ENCODE measurements at places on chromosomes 6 and 20.

GRCh38 chr6:107290491-107290890 lies 168.9 kb downstream of the PDSS2 start:
- no peak for DNase-seq

DNA sequence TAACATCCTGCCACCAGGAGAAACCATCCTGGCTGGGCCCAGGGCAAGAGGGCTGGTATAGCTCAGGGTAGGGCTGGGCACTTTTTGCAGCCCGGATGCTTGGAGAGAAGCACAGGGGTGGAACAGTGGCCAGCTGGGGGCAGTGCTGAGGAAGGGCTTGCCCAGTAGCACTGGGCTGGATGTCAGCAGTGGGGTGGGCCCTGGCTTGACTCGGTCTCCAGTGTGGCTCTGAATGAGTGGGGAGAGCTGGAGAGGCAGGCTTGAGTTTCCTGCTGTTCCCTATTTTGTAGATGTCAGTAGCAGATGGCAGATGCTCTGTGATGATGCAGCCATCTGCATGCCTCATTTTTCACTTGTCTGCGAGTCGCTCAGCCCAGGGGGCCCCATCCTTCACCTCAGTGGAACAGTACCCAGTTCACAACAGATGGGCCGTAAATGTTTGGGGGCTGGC lies 56.3 kb upstream of the TULP1 start:
- no peak for DNase-seq

DNA sequence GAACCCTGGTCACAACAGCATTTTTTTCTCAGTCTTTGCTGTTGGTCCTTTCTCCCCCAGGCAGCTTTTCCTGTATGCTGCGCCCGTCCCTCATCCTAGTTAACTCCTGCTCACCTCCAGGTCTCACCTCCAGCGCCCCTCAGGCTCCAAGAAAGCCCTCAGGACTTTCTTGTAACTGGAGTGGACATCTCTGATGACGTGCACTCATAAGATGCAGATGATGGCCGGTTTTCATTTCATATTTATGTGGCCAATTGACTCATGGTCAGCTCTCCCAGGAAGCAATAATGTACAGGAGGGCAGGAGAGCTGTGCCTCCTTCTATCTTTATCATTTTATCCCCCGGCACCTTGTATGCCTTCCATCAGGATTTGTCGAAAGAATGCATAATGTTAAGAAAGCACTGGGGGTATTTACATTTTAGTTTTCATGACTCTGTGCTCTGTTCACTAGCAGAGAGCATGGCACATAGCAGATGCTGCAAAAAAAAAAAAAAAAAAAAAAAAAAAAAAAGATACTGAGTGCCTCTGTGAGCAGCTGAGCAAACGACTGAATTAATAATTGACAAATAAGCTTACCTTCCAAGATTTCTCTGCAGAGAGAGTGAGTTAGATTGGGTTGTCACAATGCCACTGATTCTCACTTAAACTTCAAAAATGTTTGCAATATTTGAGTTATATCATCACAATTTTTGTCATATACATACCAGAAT lies 170.2 kb downstream of the DOK5 start:
- no peak for DNase-seq

GRCh38 chr6:108091288-108091687 lies 16.7 kb upstream of the OSTM1 start:
- DNase-seq = no peak

DNA sequence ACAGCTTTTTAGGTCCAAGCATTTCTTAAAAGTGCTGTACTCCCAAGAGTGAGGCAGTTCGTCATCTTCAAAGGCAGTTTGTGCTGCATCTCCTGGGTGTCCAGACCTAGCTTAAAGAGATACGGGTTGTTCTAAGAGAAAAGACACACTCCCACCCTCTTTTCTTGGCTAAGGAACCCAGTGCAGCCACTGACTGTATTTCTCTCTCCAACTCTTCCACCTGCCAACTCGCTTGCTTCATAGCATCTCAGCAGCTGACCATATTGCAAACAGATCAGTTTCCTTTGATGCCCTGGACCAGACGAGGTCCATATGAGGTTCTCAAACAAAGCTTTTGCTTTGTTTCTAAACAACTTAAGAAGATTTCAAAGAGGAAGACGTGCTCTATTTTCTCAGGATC lies 101.1 kb downstream of the ISM1 start:
- no peak for DNase-seq

DNA sequence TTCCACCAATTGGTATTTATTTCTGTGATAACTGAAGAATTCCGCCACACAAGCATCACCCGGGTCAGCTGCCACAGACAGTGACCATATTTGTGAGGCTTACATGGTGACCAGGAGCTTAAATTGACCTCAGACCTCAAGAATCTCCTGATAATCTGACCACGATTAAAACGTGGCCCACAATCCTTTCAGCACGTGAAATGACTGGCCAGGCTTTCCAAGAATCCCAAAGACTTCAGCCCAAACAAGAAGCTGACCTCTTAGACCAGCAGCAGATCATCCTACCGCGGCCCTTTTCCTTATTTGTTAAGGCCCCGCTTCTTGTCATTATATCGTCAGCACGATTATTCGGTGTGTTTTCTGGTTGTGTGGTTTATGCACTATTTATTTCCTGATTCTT lies 45.6 kb upstream of the CD93 start:
- no peak for DNase-seq

DNA sequence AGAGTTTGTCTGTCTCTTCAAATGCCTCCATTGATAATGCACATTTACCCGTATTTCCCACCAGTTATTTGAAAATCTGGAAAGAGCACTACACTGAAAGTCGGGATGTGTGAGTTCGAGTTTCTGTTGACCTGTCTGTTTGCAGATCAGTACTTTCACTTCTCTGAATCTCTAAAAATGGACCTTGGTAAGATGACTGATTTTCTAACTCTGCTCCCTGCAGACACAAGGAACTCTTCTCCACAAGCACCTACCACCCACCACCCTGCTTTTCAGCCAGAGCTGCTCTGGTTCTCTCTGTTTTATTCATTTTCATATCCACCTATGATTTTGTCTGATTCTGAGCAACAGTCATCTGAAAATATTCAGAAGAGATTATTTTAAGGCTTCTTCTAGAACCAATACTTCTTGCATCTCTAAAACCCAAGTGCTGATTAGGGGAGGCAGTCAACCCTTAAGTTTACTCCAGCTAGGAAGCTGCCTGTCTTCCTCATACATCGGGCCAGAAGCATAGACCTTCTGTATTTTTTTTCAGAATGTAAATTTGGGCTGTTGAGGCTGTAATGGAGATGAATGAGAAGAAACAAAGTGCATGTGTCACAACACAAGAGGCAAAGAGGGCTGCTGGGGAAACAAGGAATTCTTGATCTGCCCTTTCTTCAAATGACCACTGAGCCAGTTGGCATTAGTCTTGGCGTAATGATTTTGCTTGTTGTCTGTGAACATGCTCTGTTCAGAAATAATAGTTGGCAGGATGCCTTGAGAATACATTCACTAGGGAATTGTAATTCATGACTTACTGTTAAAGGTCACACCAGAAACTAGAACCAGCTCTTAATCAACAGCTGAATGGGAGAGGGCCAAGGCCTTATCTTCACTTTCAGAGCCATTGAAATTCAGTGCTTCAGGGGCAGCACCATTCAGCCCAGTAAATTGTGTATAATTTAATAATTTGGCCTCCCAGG lies 85.4 kb upstream of the MYLIP start:
- DNase-seq = no peak

- no peak for DNase-seq
Measured at GRCh38 chr6:81812401-81812800, 59.9 kb upstream of the TENT5A start.

DNA sequence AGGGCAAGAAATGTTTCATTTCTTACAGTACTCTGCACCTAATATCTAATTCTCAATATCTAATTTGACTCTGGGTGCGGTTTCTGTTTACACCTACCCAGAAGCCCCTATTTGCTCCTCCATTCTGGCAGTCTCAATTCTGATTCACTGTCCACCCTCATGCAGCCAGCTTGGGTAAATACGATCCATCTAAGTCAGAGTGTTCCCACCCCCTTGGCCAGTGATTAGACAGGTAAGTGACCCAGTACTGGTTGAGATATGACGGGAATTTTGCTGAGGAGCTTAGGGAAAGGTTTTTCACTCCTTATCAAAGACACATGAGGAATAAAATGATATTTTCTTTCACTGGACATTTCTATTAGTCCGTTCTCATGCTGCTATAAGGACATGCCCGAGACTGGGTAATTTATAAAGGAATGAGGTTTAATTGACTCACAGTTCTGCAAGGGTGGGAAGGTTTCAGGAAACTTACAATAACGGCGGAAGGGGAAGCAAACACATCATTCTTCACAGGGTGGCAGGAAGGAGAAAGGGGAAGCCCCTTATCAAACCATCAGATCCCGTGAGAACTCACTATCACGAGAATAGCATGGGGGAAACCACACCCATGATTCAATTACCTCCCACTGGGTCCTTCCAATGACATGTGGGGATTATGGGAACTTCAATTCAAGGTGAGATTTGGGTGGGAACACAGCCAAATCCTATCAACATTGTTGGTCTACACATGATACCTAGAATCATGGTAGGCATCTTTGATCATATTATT lies 29.4 kb downstream of the GLO1 start:
- no peak for DNase-seq

Measured in iPS DF 19.7 (cell line).